Thyroid gland (tissue), 4 donors: ENCODE measurements at places on chromosomes 5 and 9. TPM values are rescaled to one million over a fixed set of nuclear protein-coding genes. Genes with fewer than 3 reads are reported as not detected.

The C5orf58 gene
- total RNA-seq = not detected

The MAMDC4 gene
- 20.4 TPM for total RNA-seq

The ZNF462 gene
- total RNA-seq = 50.4 TPM

The SPINK7 gene
- total RNA-seq = not detected

The TAL2 gene
- total RNA-seq = not detected

The BASP1 gene
- 16.8 TPM for total RNA-seq

- peaks cover 47% of the 10 kb centered on the region for H3K4me1 ChIP-seq
- H3K27me3 ChIP-seq = no peaks in the 10 kb centered on the region
- no peak overlapping the region for H3K27ac ChIP-seq
Observed at GRCh38 chr5:178309271-178310013, 76.8 kb upstream of the PHYKPL start.

- no peak overlapping the region for H3K27ac ChIP-seq
- no peak overlapping the region for H3K4me3 ChIP-seq
- H3K4me1 ChIP-seq = no peaks in the 10 kb centered on the region
- DNase-seq = no peak
Observed at GRCh38 chr5:66661149-66661548, 65.0 kb downstream of the MAST4 start.

- no peak for DNase-seq
- no peaks in the 10 kb centered on the region for H3K4me1 ChIP-seq
- H3K27ac ChIP-seq = no peak overlapping the region
- H3K36me3 ChIP-seq = no peaks in the 10 kb centered on the region
- no peak overlapping the region for H3K4me3 ChIP-seq
Observed at GRCh38 chr9:2764353-2764752, 47.0 kb downstream of the KCNV2 start.

GRCh38 chr9:38761339-38761738, 41.4 kb upstream of the FAM240B start:
- DNase-seq = no peak
- no peaks in the 10 kb centered on the region for H3K27me3 ChIP-seq
- H3K36me3 ChIP-seq = no peaks in the 10 kb centered on the region
- no peak overlapping the region for H3K27ac ChIP-seq
- no peaks in the 10 kb centered on the region for H3K4me1 ChIP-seq
- no peak overlapping the region for H3K4me3 ChIP-seq

- H3K4me1 ChIP-seq = no peaks in the 10 kb centered on the region
- H3K36me3 ChIP-seq = no peaks in the 10 kb centered on the region
Observed at GRCh38 chr5:172805736-172806255, 28.3 kb upstream of the ERGIC1 start.

GRCh38 chr9:81080900-81081299, 608.4 kb downstream of the TLE1 start:
- H3K27me3 ChIP-seq = no peaks in the 10 kb centered on the region
- H3K4me1 ChIP-seq = no peaks in the 10 kb centered on the region
- H3K27ac ChIP-seq = no peak overlapping the region
- no peak overlapping the region for H3K4me3 ChIP-seq
- no peaks in the 10 kb centered on the region for H3K36me3 ChIP-seq

DNA sequence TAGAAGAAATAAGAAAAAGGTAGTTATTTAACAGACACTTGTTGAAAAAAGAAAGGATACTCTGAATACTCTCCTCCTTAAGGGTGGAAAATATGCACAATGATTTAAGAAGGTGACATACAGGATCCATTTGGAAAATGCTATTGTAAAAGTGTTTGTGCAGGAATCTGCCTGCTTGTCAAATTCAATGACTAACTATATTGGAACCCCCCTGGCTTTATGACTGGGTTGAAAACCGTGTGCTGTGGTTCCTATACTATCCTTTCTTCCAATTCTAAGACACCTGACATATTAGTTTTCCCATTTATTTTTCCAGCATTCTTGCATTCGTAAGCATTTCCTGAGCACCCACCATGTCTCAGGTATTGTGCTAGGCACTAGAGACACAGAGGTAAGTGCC, 220.0 kb downstream of the GLIS3 start:
- peaks cover 14% of the 10 kb centered on the region for H3K4me1 ChIP-seq
- no peak overlapping the region for H3K27ac ChIP-seq
- no peak for DNase-seq
- H3K36me3 ChIP-seq = no peaks in the 10 kb centered on the region
- no peak overlapping the region for H3K4me3 ChIP-seq

GRCh38 chr5:146772881-146773466, 105.6 kb downstream of the PPP2R2B start:
- no peak overlapping the region for H3K4me3 ChIP-seq
- no peak overlapping the region for H3K27ac ChIP-seq
- H3K36me3 ChIP-seq = no peaks in the 10 kb centered on the region
- H3K27me3 ChIP-seq = no peaks in the 10 kb centered on the region
- H3K4me1 ChIP-seq = no peaks in the 10 kb centered on the region

DNA sequence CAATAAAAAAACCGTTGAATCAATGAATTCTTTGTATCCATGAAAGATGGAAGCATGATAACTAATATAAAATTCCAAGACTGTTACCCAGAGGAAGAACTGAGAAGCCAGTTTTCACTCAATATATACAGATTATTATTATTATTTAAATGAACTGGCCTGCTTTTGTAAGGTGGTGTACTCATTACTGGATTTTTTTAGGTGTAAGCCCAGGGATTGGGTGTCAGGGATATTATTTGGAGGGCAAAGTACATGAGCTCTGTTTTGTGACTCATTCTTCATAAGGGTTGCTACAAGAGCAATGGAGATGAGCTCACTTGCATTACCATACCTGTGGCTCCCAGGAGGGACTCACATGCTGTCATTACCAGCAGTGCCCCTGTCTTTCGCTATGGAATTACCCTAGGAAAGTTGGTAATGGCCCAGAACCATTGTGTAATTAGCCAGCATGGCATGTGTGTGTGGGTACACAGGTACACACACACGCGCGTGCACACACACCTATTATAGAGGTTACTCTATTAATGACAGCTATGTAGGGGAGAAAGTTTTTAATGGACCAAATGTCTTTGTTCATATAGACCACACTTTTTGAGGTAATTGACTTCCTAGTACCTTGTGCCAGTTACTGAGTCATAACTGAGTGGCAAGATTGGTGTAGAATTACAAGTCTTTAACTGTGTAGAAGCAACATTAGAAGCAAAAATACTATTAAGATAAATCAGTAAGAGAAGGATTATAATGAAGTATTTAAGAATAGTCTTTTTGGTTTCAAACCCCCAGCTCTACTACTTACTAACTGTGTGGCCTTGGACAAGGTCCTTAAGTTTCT, 143.4 kb downstream of the GDNF start:
- no peaks in the 10 kb centered on the region for H3K27me3 ChIP-seq
- no peak overlapping the region for H3K4me3 ChIP-seq
- H3K27ac ChIP-seq = no peak overlapping the region

- H3K4me3 ChIP-seq = no peak overlapping the region
- DNase-seq = peak; percentile 85
- H3K36me3 ChIP-seq = no peaks in the 10 kb centered on the region
- peak overlapping the region; percentile 58 for H3K27ac ChIP-seq
- H3K27me3 ChIP-seq = no peaks in the 10 kb centered on the region
Observed at GRCh38 chr9:134895908-134896833, 15.6 kb downstream of the FCN2 start.

DNA sequence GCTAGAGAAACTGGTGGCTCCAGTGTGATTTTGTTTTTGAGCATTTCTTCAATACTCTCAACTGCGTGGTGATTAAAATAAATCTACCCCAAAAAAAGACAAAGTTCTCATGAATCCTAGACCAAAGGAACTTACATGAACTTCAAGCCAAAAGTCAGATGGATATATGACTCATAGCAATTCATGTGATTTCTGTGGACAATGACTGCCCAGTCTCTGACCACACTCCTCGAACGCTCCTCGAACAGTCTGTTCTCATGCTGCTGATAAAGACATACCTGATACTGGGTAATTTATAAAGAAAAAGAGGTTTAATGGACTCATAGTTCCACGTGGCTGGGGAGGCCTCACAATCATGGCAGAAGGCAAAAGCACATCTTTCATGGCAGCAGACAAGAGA, 46.4 kb upstream of the CEP78 start:
- no peaks in the 10 kb centered on the region for H3K27me3 ChIP-seq
- no peak for DNase-seq
- H3K4me3 ChIP-seq = no peak overlapping the region
- H3K36me3 ChIP-seq = no peaks in the 10 kb centered on the region
- H3K27ac ChIP-seq = peak overlapping the region; percentile 80
- H3K4me1 ChIP-seq = peaks cover 23% of the 10 kb centered on the region

DNA sequence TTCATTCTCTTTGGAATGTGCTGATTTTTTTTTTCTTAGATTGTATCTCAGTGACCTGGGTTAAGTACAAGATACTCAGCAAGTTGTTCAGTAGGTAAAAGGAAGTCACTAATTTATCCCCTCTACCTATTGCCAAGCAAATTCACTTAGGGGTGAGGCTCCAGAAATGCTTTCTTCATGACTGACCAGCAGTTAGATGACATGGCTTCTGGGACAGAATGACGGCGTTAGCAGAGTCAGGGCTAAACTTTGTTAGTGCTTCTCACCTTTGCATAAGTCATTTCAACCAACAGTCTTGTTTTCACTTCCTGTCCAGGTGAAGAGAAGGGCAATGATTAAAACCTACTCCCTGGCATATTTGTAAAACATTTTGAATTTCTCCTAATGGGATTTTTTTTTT, 20.2 kb upstream of the MTAP start:
- no peaks in the 10 kb centered on the region for H3K27me3 ChIP-seq
- H3K4me3 ChIP-seq = no peak overlapping the region
- H3K27ac ChIP-seq = no peak overlapping the region
- no peaks in the 10 kb centered on the region for H3K36me3 ChIP-seq
- no peaks in the 10 kb centered on the region for H3K4me1 ChIP-seq
- no peak for DNase-seq

DNA sequence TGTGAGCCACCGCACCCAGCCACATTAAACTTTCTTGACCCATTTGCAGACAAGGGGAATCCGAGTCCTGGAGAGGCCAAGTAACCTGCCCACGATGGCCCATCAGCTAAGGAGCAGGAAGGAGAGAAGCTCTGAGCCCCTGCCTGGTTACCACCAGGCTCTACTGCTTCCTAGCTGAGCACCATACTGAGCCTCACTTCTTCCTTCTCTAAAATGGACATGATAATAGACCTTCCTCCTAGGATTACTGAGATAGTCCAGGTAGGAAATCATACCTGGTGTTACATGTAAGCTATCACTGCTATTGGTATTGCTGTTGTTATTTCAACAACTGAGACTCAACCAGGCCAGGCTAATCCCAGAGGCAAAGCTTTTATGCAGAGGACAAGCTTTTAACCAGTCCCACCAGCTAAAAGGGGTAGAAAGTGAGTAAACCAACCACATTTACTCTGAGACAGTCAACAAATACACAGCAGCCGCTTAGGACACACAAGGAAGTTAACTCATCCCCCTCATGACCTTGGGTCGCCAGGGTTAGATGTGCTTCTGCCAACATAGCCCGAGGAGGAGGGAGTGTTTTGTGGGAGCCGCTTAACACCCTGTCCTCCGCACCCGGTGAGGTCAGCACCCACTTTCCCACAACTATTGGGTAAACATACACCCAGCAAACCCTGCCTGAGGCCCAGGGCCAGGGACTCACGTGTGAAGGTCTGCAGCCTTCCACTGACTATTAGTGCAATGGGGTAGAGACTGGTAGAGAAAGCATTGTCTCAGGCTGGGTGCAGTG, 20.6 kb upstream of the PTGES start:
- H3K36me3 ChIP-seq = no peaks in the 10 kb centered on the region
- H3K27me3 ChIP-seq = peaks cover 3% of the 10 kb centered on the region
- H3K4me1 ChIP-seq = no peaks in the 10 kb centered on the region
- H3K27ac ChIP-seq = no peak overlapping the region
- H3K4me3 ChIP-seq = no peak overlapping the region

GRCh38 chr5:159657771-159658170, 258.5 kb upstream of the ADRA1B start:
- no peak for DNase-seq
- no peak overlapping the region for H3K4me3 ChIP-seq
- H3K36me3 ChIP-seq = no peaks in the 10 kb centered on the region
- H3K4me1 ChIP-seq = no peaks in the 10 kb centered on the region
- no peaks in the 10 kb centered on the region for H3K27me3 ChIP-seq

DNA sequence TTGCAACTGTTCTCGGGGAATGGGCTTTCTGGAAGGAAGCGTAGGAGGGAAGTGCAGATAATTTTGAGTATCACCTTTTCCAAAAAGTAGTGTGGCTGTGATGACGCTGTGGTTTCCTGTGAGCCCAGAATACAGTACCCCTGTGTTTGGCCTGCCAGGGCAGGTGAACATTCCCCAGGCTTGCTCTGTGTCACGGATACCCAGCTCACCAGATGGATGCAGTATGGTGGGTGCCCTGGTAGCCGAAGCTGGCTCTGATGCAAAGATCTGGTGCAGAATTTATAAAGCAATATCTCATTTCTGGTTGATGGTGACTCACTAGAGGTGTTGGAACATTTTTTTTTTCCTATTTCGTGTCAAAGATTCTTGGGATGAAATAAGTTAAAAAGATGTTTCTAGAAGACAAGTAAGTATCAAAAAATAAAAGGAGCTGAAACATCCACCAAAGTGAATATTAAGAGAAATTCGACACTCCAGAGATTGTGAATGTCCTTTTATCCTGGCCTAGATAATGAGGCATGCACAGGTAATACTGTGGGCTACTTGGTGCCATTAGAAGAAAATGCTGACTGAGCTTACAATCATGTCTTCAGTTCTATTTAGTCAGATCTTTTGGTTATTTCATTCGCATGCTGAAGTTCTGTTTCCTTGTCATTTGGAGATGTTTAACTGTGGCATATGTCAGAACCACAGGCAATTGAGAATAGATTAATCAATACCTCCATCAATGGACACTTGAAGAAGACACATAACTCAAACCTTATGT, 200.1 kb downstream of the GADD45G start:
- H3K27ac ChIP-seq = no peak overlapping the region
- H3K4me1 ChIP-seq = no peaks in the 10 kb centered on the region
- H3K36me3 ChIP-seq = no peaks in the 10 kb centered on the region
- no peak overlapping the region for H3K4me3 ChIP-seq

GRCh38 chr5:152349683-152350526, 55.2 kb downstream of the NMUR2 start:
- H3K4me3 ChIP-seq = no peak overlapping the region
- no peaks in the 10 kb centered on the region for H3K36me3 ChIP-seq
- H3K27ac ChIP-seq = peak overlapping the region; percentile 81
- peaks cover 22% of the 10 kb centered on the region for H3K4me1 ChIP-seq

DNA sequence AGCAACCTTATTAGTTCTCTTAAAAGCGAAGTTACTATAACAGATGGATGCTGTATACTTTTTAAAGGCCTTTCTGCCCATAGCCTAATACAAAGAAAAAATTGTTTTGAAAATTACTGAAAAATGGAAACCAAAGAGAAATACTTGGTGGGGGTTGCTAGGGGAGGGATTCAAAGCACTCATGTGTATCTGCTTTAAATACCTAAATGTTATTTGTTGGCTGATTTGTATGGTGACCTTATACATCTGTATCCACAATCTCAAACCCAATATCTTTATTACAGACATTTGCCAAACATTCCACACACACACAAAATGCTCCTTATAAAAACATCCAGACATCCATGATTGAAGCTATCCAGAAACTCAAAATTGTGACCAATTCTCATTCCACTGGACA, 172.0 kb downstream of the ADAMTS12 start:
- no peaks in the 10 kb centered on the region for H3K4me1 ChIP-seq
- no peak overlapping the region for H3K27ac ChIP-seq
- no peak overlapping the region for H3K4me3 ChIP-seq
- no peaks in the 10 kb centered on the region for H3K36me3 ChIP-seq
